Ovary (tissue), 10 donors: ENCODE measurements at places on chromosomes 1 and 21.

DNA sequence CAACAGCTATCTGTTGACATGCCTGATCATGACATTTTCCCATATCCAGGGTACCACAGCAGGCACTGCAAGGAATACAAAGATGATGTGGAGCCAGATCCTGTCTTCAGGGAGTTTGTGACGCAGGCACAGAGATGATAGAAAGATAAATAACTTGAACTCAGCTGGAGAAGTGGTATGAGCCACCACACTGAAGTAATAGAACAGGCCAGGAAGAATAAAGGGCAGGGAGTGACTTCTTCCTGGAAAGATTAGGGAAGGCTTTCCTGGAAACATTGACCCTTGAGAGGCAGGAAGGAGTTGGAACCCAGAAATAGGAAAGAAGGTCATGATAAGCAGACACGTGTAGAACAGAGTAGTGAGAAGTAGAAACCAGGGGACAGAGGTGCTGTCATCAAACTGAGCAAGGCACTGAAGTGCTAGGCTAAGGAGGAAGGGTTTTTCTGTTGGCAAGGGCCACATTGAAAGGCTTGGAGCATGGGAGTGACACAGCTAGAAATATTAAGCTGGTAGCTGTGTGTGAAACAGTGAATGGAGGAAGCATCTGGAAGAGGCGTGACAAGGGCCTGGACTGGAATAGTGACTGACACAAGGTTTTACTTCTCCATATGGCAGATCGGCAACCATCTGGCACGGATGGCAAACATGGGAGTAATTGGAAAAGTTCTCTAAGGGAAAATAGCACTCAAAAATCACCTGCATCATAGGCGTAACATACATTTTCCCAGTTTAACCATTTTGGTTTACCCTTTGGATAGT, 68.4 kb downstream of the AK5 start:
- no peak for DNase-seq

GRCh38 chr1:225974454-225974853, 24.7 kb downstream of the SDE2 start:
- no peak for DNase-seq

- no peak for DNase-seq
Measured at GRCh38 chr1:205062895-205063294, 19.9 kb downstream of the CNTN2 start.

GRCh38 chr1:198627436-198628066, 11.3 kb upstream of the PTPRC start:
- no peak for DNase-seq
